Stimulated activated CD4-positive, alpha-beta T cell treated with anti-CD3 and anti-CD28 coated beads, Interleukin-15, amount 100 ng/mL, for 48 hours (primary cell): ENCODE measurements at places on chromosomes 4 and X.

GRCh38 chr4:25970691-25971432, 56.8 kb downstream of the SMIM20 start:
- no peak for DNase-seq

DNA sequence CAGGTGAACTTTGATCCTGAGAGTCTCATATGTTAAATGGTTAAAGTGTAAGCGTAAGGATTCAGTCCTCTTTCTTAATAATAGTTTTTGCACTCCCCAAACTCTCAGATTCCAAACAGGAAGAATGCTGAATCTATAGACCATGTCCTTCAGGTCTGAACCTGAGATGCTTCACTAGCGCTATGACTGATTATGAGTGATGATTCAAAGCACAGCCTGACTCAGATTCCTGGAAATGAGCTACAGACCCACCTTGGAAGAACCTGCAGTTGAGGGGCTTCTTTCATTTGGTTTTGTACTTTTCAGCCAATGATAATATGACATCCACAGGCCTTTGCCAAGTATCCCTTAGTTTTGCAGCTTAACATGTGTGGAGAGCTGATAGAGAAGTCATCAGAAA, 1.4 kb downstream of the EDNRA start:
- DNase-seq = no peak

- DNase-seq = no peak
These were observed 89.3 kb downstream of the TSPAN5 start for GRCh38 chr4:98568941-98569663.

- DNase-seq = no peak
These were observed 64.2 kb downstream of the MTMR1 start for GRCh38 chrX:150757371-150757770.

GRCh38 chr4:8439914-8440491, 520 bp downstream of the ACOX3 start:
- no peak for DNase-seq

DNA sequence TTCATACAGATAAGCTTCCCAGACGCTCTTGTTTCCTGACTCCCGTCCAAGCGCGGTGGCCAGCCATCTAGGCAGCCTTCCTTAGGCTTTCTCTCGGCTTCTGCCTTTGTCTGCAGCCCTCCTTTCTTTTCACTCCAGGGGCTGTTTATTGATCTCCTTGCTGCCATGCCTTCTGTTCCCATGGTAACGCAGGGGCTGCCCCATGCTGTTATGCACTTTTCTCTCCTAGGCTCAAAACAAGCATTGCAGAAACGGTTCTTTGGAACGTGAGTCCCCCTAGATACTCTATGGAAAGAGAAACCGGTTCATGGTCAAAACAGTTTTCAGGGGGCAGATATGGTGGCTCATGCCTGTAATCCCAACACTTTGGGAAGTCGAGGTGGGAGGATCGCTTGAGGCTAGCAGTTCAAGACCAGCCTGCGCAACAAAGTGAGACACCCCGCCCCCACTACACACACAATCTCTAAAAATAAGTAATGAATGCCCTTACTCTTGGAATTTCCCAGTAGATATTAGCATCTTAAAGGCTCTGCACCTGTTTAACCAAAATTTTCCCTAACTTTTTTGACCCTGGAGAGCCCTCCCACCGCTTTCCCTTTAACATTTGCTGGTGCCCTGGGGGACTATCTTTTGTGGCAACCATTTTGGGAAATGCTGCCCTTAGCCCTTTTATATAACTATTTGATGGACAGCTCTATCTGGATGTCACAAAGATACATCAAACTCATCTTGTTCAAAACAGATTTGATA, 53.9 kb upstream of the ZNF157 start:
- no peak for DNase-seq

DNA sequence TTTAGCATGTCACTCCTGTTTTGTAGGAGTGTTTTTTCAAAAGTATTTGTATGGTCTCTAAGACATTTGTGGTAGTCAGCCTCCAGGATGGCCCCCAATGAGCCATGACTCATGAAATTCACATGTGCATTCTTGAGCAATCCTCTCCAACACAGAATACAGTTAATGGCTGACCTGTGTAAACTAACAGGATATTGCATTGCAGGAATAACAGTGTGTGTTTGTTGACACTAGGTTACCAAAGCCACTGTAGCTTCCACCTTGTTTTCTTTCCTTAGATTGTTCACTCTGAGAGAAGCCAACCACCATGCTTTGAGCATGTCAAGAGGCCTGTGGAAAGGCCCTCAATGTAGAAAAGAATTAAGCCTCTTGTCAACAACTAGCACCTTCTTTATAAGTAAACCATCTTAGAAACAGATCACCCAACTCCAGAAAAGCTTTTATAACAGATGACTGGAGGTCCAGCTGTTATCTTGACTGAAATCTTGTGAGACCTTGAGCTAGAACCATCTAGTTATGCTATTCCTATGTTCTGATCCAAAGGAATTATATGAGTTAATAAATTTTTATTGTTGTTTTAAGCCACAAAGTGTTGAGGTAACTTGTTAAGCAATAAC, 28.5 kb downstream of the TBCK start:
- DNase-seq = no peak

DNA sequence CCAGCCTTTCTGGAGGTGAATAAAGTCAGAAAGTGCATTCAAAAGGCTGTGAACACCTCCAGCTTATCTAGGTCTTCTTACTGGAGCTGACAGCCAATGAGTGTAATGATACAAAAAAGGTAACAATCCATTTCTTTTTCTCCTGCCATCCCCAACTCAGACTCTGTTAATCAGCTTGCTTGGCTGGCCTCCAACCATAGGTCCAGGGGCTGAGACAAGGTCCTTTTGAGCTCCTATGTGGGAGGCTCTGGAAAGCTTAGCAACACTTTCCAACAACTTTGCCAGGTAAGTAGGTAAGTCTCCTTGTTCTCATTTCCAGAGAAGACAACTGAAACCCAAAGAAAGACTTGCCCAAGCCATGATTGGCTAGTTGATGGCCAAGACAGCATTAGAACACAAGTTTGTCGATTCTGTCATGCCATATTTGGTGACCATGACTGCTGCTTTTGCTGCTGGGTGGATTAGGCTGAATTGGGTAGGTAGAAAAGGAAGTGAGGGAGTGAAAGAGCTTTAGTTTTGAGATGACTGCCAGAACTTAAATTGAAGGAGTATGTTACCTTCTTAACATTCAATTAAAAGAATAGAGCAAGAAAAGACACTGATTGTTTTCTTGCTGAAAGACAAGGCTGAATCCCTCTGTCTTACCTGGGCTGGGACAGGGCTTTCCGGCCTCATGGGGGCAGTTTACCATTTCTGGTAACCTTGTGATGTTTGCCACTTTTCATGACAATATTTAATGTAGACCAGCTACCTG, 22.8 kb downstream of the VSIG4 start:
- no peak for DNase-seq

DNA sequence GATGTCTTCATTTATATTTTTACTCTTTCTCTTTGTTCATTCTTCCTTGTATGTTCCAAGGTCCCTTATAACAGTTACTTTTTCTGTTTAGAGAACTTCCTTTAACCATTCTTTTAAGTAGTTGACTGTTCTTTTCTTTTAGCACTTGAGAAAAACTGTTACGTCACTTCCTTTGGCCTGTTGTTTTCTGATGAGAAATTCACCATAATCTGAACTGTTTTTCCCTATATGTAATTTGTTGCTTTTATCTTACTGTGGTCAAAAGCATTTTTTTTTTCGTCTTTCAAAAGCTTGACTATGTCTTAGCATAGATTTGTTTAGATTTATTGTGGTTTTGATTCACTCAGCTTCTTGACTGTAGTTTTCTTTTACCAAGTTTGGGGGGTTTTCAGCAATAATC, 1660.3 kb upstream of the PCDH10 start:
- DNase-seq = no peak

- DNase-seq = no peak
These were observed 83.4 kb upstream of the AFAP1 start for GRCh38 chr4:8022767-8023695.

DNA sequence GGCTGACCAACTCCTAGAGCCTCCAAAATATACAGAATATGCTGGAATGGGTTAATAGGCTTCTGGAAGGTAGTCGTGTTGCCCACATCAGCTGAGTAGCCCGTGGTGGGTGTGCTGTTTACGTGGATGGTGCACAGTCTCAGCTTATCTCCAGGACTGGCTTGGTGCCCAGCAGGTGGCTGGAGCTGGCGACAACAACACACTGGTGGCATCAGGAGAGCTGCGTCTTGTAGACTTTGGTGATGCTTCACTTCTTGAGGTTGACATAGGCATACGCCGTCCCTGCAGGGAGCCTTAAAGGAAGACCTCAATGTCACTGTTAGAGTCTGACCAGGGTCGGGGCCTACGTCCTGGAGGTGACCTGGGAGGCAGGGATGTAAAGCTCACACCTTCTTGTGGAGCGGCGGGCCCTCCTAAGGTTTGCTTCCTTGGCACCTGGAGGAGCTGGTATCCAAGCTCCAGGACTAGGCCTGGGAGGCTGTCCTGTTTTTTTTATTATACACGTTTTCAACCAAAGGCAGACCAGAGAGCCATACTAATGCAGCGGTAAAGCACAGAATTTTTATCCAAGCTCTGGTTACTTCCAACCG, 26.5 kb upstream of the RBMX start:
- DNase-seq = no peak

GRCh38 chr4:105896984-105897775, 1.9 kb downstream of the NPNT start:
- DNase-seq = no peak

DNA sequence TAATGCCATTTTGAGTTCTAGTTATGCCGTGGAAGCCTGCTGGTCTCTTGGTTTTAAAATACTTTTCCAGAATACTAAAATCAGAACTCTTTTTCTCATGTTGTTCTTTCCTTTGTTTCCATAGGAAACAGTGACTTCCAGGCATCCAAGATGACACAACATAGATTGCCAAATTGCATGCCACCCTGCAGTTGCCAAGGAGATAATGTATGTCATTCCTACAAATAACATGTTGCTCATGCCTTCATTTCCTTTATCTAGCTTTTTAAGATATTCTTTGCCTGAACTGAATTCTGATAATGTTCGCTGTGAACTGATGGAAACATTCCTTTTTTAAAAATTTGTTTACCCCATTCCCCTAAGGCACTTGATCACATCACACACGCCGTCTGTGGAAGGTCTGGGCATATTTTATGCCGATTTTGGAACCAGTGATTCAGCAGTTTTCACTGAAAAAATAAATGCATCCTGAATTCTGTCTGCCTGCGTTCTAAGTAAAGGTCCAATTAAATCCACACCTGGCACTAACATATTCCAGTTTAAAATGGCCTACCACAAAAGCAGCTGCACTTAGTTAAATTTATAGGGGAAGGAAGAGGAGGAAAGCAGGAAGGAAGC, 38.0 kb upstream of the COX7B2 start:
- no peak for DNase-seq

- no peak for DNase-seq
These were observed 9.2 kb downstream of the HNRNPH2 start for GRCh38 chrX:101417190-101417589.

- no peak for DNase-seq
These were observed 91.3 kb downstream of the RASGEF1B start for GRCh38 chr4:81380437-81380836.

- DNase-seq = no peak
These were observed 408.9 kb downstream of the GLUD2 start for GRCh38 chrX:121456315-121456714.

DNA sequence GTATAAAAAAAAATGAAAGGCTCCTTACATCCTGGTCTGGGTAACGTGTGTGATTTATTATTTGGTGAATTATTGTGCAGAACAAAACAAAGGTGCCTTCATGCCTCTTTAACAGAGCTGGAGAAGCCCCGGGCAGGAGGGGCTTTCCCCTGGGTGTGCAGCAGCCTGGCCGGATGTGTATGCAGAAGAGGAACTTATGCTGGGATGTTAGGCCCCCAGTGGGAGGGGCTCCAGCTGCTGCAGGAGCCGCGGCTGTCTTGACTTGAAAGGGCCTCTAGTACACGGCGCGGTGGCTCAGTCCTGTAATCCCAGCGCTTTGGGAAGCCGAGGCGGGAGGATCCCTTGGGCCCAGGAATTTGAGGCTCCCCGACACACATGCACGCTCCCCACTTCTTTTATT, 16.0 kb downstream of the CCNQ start:
- DNase-seq = peak; percentile 47

GRCh38 chr4:153243468-153243867, 39.2 kb downstream of the TRIM2 start:
- DNase-seq = no peak

GRCh38 chr4:187606581-187606980, 389.0 kb upstream of the ZFP42 start:
- DNase-seq = no peak

GRCh38 chr4:178240891-178241290, 798.7 kb upstream of the AGA start:
- DNase-seq = no peak

GRCh38 chr4:3766036-3766784, at the start of gene ADRA2C:
Gene ADRA2C, plus strand, starts transcription at chr4:3766385. Its CDS starts 222 bp downstream, at chr4:3766607.
- no peak for DNase-seq

DNA sequence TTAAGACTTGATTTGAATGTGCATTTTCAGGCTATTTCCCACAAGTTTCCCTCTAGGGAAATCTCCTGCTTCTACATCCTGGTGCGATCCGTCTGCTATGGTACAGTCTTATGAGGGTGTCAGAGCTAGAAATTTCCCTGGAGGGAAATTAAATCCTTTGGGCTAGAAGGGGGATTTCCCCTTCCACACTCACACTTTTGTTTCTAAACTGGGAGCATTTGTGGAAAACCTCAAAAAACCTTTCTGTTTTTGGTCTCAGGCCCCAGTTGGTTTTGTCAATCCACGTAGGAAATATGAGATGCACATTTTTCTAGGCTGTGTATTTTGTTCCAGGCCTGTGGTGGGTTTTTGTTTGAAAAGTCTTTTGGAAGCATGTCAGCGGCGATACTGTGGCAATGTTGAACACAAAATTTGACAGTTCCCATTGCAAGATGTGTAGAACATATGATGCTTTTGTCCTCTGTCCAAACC, 17.8 kb downstream of the HMGB3 start:
- no peak for DNase-seq

GRCh38 chr4:39987485-39987884, 9.8 kb upstream of the PDS5A start:
- no peak for DNase-seq

GRCh38 chr4:88297725-88298454, 13.5 kb upstream of the PPM1K start:
- DNase-seq = no peak

DNA sequence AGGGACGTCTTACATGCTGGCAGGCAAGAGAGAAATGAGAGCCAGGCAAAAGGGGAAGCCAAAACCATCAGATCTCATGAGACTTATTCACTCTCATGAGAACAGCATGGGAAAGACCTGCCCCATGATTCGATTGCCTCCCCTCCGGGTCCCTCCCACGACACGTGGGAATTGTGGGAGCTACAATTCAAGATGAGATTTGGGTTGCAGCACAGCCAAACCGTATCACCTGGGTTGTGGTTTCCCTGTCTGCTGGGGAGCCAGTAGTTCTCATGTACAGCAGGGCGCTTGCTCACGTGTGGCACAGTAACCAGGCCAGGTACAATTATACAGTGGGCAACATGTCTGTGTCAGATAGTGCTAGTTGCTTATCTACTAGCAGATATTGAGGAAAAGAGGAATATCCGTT, 11.1 kb upstream of the RS1 start:
- no peak for DNase-seq

GRCh38 chr4:83178029-83178428, 63.5 kb upstream of the PLAC8 start:
- DNase-seq = no peak

GRCh38 chr4:25346913-25347312, 30.1 kb upstream of the ANAPC4 start:
- DNase-seq = no peak

GRCh38 chr4:140930557-140930956, 174.4 kb upstream of the TBC1D9 start:
- DNase-seq = no peak
